ENCODE measurements at places on chromosomes 6 and 20. TPM values are rescaled to one million over a fixed set of nuclear protein-coding genes. Genes with fewer than 3 reads are reported as not detected.

DNA sequence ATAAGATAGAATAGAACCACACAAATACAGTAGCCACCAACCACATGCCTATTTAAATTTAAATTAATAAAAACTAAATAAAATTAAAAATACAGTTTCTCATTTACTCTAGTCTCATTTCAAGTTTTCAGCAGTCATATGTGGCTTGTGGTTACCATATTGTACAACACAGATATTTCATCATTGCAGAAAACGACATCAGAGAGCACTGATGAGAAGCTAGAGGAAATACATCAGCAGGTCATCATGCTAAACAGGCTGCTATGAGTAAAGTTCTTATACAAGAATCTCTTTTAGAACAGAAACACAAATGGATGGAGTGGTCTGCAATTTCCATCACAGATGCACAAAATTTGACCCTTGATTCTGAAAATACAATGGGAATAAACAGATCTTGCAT is 36.6 kb downstream of the TBC1D32 start:
- DNase-seq, result no peak

DNA sequence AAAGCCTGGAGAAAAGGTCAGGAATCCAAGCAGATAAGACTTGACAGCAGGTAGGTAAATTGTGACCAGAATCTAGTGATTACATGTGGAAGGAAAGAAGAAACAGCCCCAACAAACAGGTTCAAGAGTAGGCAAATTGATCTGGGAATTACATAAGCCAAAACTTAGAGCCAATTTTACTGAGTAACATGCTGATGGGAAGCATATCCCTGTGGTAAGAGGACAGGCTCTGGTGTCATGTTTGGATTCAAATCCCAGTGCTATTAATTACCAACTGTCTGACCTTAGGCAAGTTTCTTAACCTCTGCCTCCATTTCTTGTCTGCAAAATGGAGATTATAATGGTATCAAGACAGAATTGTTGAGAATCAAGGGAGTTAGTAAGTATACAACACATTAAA is 20.4 kb downstream of the MCM9 start:
- DNase-seq, result no peak

DNA sequence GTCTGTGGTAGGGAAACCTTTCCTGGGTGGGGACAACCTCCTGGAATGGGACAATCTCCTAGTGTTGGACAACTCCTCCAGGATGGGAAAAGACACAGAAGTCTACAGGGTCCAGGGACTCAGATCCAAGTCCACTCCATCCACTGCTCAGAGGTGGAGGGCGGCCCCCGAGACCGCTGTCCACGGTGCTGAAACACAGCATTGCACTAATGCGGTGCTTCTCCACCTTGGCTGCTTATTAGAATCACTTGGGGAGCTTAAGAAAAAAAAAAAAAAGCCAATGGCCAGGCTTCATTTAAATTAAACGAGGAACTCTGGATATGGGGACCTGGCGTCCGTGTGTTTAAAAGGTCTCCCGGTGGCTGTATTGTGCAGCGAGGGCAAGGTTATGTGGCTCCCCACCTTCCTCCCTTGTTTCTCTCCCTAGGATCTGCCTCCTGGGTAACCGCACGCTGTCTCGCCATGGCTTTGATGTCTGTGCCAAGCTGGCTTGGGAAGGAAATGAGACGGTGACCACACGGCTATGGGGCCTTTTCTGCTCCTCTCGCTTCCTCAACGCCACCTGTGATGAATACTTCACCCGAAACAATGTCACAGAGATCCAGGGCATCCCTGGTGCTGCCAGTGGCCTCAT is 12.0 kb downstream of the SLC12A5 start:
- DNase-seq, result peak; percentile 49

DNA sequence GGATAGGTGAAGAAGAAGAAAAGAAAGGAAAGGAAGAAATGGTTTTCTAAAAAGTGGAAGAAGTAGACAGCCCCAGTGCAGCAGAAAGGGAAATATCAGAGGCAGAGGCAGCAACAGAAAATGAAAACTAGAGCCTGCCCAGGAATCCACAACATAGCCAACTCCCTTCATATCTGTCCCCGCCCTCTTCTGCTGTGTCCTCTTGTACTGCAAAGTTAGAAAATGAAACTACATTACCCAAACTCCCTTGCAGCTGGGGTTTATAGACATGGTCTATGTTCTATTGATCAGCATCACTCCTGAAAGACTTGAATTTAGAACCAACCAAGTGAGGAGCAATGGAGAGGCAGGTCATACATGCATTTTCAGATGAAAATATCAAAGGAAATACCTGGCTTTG is 200.5 kb upstream of the PHACTR1 start:
- DNase-seq, result no peak

DNA sequence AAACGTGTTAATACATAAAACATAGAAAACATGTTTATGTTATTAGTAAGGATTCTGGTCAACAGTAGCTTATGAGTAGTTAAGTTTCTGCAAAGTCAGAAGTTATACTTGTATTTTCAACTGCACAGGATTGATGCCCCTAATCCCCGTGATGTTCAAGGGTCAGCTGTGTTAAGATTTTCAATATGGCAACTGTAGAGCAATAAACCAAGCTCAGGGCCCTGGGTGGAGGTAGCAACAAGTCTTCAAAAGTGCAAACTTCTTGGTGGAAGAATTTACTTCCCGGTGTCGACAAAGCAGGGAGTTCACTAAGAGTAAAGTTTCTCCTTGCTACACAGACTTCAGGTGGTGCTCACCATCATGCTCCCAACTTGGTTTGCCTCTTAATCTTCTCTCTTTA is 4.1 kb upstream of the BCAS1 start:
- no peak for DNase-seq

- DNase-seq, result no peak
Observed at GRCh38 chr6:145668844-145669243, 66.5 kb downstream of the EPM2A start.

- no peak for DNase-seq
Observed at GRCh38 chr20:41983159-41983558, 365.0 kb upstream of the CHD6 start.

GRCh38 chr6:83303426-83303825 is 110.3 kb downstream of the RWDD2A start:
- DNase-seq, result no peak

GRCh38 chr6:34154668-34155447 is 9.0 kb upstream of the GRM4 start:
- peak; percentile 14 for DNase-seq

DNA sequence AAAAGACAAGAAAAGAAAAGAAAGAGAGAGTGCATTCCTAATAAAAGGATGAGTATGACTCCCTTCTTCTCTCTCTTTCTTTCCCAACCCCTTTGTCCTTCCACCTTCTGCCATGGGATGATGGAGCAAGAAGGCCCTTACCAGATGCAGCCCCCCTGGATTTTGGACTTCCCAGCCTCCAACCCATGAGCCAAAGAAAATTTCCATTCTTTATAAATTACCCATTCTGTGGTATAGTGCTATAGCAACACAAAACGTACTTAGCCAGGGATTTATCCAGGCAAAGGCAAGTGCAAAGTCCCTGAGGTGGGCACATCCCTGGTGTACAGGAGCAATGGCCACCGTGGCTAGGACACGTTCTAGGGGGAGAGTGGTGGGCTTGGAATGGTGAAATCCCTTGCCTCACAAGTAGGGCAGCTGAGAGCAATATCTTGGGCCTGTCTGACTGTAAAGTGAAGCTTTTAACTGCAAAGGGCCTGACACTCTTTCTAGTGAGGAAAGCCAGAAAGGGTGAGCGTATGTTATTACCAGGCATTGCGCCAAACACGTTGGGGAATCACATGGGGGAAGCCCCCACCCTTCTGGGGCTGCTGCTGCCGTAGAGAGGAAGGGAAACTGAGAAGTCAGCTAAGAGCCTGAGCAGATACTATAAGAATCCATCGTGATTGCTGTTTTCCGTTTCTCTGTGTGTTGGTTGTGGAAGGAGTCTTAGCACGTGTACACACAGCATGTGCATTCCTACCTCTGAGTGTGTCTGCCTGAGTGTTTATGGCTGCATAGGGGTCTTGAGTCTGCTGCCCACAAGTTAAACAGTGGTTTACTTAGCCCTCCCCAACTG is 50.7 kb upstream of the SIRPA start:
- DNase-seq, result no peak

DNA sequence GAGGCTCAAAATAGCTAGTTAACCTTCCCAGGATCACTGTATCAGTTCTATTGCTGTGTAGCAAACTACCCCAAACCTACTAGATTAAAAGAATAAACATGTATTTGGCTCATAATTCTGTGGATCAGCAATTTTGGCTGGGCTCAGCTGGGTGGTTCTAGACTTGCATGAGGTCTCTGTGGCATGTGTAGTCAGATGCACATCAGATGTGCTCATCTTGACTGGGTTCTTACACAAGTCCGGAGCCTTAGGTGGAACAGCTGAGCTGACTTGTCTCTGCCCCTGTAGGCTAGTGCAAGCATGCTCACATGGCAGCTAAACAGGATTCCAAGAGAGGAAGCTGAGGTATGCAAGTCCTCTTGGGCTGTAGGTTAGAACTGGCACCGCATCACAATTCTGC is 173.2 kb upstream of the PRND start:
- DNase-seq, result no peak

DNA sequence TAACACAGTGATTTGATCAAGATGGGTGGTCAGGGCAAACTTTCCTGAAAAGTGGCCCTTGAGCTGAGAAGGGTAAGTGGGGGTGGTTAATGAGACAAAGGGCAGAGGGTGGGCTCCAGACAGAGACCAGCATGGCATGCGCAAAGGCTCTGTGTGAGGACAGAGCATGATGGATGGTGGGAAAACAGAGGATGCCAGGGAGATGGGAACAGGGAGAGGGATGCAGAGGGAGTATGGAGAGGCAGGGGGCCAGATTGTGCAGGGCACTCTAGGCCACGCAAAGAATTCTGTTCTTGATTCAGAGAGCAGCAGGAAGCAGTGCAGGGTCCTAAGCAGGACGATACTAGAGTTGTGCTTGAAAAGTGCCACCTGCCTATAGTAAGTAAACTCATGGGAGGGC is 394.4 kb downstream of the BTBD9 start:
- no peak for DNase-seq

DNA sequence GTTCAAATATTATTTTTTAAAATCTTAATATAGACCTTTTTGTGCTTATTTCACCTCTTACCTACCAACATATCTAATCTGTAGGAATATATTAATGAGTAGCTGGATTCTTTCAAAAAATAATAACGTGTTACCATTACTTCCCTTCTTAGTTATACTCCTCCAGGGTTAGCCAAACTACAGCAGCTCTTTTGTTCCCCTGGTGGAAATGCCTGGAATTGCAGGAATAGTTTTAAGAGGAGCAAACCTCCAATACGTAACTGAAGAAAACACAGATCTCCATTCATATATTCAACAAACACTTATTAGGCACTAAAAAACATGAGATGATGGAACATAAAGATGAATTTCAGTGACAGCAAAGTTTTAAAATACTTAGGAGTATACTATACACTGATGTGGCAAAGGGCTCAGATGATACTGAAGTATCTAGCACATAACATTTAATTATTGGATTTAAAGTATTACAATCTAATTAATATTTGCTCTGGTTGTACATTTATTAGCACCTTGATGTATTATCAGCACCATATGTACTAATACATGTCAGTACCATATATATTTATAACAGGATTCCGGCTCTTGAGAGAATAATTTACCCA is 78.3 kb downstream of the TBX18 start:
- DNase-seq, result no peak

DNA sequence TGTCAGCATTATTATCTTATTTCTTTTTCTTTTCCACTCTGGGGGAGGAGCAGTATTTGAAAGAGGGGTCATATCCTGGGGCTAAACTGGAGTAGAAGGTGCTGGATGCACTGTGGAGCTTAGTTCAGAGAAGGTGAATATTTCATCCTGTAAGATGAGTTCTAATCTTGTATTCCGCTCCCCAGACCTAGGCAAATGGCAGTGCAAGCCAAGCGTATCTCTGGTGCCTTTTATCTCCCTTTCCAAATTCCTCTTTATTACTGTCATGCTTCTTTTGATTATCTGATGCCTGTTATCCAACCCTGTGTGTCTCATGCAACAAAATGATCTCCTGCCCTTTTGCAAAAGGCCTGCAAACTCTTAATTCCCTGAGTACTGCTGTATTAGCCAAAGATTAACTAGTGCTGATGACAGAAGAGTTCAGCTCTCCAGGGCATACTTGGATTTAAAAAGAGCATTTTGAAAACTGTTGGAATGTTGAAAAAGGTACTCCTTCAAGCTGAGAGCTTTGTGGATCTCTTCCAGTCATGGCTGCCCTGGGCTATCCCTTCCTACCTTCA is 138.0 kb downstream of the CARMIL1 start:
- no peak for DNase-seq

DNA sequence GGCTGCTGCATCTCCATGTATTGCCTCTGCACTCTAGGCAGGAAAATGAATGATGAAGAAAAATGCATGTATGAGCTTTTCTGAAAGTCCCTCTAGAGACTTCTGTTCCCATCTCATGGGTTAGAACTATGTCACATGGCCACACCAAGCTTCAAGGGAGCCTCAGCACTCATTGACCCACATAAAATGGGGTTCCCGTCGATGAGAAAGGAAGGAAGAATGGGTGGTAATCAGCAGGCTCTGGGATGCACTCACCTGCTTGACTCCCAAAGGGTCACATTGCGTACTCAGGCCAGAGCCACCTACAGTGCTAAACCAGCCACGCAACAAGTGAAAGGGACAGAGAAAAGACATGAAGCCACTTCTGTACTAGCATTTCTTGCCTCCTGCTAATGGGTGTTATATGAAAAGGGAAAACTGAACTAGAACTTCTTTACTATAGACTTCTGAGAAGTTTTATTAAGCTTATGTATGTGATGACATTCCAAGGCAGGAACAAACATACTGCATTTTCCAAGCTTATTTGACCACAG is 95.8 kb upstream of the GCM1 start:
- no peak for DNase-seq

DNA sequence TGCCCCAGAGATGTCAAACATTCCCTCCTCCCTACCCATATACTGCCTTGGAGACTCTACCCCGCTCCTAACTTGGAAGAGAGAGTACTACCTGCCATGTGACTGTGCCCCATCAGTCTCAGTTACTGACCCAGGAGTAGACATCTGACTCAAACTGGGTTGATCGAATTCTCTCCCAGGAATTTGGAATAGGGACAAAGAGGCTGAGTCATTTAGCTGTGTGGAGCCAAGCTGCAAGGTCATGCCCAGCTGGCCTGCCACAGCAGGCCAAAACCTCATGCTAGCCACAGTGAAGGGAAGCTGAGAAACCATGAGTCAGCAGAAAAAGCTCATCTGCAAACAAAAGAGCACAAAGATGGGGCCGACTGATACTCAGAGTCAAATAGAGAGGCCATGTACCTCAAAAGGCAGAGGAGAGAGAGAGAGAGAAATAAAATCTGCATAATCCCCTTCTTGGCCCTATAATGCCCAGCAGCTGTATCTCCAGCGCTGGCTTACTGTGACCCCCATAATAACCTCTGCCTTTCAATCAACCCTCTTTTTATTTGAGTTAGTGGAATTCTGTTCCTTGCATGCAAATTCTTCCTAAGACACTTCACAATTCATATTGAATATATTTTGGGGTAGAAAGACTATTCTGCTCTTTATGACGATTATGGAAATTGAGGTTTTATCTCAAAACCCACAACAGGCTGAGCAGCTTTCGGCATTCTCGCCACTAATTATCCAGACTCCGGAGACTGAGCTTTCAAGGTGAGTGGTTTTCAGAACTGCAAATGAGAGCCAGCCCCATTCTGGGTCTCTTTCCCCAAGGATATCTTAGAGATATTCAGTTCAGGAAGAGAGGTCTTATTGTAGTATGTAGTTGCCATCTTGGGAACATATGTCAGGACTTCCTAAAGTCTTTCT is 21.4 kb upstream of the AKIRIN2 start:
- peak; percentile 95 for DNase-seq

CCR6 gene
- total RNA-seq, result not detected

LIME1 gene
- total RNA-seq, result 59.0 TPM

LY6G6D gene
- not detected for total RNA-seq

GMPR gene
- total RNA-seq, result 6.6 TPM

RAD21L1 gene
- total RNA-seq, result 0.07 TPM

HLA-DQB1 gene
- total RNA-seq, result not detected
